Bone marrow (tissue), 2 donors: ENCODE measurements at places on chromosomes 2 and 18.

DNA sequence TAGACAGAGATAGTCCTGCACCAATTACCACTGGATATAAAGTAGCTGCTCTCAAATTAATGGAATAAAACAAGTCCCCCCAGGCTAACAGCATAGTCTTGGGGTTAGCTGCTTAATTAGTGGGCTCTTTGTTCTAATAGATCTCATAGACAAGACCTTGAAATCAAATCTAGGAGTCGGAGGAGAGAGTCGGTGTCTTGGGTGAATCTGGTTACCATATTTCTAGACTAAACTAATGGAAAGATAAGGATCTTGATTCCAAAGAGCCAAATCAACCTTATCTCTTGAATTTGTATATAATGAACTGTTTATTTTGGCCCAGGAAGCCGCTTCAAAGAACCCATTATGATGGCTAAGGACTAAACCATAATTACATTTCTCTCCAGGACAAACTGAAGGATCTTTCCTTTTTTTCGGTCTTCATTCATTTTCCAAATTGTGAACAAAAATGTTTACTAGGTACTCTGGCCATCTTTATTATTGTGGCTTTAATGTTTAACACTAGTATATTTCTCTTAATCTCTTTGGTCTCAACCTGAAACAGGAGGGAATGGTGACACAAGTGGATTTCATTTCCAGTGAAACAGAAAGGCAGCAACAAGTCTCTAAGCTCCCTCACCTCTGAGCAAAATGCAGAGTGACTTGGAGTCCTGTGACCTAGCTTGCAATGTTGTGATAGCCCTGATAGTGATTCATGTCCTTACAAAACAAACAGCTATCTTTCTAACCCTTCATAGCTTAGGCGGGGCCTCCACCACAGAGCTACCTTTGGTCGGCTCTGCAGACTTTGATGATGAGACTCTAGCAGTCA is 137.9 kb upstream of the PARD3B start:
- DNase-seq: no peak

- DNase-seq: no peak
Observed at GRCh38 chr2:63189026-63189425, 138.4 kb downstream of the OTX1 start.

DNA sequence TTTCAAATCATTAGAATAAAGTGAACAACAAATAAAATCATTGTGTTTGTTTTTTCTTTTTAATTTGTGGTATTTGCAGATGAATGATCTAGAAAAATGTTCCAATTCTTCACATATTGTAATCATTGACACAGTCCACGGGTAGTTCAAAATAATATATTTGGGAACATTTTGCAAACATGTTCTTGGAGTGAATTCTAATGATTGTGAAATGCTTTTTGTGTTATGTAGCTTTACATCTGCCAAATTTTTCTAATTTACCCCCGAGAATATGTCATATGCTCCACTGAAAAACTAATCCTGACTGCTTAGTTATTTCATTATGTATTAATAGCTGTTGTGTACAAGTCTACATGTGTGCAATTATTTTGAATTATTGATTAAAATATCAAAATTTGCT is 1468.4 kb upstream of the NXPH2 start:
- no peak for DNase-seq

- no peak for DNase-seq
Observed at GRCh38 chr18:32333781-32334180, 136.9 kb downstream of the GAREM1 start.

DNA sequence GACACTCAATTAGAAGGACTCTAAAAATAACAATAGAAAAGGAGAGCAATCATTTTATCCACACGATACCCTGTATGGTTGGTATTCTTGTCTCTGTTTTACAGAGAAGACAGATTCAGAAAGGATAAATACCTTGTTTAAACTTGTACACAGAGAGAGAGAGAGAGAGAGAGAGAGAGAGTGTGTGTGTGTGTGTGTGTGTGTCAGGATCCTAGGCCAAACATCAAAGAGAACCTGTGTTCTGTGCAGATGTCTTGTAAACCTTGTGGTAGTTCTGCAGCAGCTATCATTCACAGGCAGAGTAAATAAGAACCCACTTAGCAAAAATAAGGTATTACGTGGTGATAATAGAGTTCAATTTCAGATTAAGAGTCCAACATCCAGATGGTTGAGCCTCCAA is 4.3 kb upstream of the CRIM1 start:
- DNase-seq: no peak

DNA sequence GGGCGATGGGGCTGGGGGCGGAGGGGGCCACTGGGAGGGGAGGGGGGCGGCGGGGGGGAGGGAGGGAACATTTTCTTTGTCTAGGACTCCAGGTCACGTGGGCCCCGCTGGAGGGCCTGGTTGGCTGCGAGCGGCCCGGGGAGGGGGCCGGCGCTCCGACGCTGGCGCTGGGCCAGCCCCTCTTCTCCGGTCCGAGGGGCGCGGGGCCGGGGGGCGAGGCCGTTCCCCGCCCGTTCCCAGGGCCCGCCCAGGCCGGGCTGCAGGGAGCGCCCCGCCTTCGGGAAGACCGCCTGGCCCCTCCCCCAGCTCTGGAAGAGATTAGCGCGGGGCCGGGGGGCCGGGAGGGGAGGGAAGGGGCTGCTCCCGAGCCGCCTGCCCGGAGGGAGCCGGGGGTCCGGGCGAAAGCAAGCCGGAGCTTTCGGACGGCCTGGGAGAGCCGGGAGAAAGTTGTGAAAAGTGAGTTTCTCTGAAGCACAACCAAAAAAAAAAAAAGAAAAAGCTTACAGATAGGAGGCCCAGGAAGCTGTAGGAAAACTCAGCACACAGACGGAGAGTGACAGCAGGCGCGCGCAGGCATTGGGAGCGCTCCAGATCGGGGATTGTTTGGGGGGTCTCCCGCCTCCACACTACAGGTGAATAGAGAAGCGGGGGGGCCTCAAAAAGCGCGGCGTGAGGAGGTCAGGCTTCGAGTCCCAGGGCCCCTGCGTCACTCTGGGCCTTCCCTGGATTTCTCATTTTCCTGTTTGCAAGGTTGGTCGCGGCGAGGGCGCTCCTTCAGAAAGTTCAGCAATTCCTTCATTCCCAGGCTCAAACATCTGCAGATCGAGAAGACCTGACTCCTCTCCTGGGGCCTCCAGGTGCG is 84.1 kb upstream of the POMC start:
- DNase-seq: no peak

DNA sequence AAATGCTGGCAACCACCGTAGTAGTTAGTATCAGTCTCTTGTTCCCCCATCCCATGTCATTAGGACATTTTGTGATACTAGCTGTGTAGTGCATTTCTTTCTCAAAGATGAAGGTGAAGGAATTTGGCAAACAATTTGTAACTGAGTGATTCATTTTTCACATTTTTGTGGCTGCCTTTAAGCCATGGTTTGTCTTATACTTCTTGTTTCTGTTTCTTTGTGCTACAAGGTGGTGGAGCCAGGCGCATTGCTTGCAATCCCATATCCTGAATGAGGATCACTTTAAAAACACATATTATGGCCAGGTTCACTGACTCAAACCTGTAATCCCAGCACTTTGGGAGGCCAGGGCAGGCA is 40.6 kb downstream of the GPD2 start:
- DNase-seq: no peak

DNA sequence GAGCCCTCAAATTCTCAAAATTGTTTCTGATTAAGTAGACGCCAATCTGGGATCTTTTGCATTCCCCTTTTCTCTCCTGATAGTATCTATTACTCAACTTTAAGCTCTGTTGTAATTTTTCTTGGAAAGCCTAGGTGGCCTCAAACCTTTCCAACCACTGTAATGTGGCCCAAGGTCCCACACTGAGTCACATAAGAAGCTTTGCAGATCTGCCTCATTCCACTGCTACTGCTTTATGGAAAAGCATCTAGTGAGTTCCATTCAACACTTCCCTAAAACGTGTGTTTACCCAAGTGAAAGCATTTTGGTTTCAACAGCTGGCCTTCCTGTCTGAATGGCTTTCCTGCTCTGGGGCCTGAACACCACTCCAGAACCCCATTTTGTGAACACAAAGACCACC is 493.6 kb upstream of the SPHKAP start:
- no peak for DNase-seq

- DNase-seq: no peak
Observed at GRCh38 chr18:24180048-24180447, 41.2 kb downstream of the CABYR start.

DNA sequence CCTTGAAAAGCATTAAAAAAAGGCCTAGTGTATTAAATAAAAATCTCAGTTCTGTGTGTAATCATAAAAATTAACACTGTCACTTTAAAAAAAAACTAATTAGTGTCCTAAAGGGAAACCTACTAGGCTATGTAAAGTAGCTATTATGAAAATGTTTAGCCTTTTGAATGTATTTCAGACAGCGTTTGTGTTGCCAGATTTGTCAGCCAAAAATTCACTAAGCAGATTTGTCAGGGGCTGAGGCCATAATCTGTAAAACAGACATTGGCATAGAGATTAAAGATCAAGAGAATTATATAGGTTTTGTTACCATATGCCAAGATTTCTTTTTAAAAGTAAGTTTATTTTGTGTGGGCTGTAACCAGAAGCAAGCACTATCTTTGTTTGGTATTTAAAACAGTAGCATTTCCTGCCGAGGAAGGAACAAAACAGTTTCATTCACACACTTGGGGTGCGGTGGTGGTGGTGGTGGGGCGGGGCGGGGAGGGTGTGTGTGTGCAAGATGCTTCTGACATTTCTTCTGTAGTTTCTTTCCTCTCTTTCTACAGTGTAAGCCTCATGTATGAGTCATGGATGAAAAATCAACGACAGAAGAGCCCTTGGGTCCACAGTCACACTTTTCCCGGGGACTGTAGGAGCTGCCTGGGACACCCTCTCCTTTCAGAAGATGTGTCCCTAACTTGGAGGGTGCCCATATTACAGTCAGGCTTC is 328.5 kb upstream of the FANCL start:
- no peak for DNase-seq

GRCh38 chr2:152343426-152343825 is 8.5 kb downstream of the FMNL2 start:
- DNase-seq: no peak

GRCh38 chr2:134109725-134110124 is 144.1 kb upstream of the MGAT5 start:
- DNase-seq: no peak

DNA sequence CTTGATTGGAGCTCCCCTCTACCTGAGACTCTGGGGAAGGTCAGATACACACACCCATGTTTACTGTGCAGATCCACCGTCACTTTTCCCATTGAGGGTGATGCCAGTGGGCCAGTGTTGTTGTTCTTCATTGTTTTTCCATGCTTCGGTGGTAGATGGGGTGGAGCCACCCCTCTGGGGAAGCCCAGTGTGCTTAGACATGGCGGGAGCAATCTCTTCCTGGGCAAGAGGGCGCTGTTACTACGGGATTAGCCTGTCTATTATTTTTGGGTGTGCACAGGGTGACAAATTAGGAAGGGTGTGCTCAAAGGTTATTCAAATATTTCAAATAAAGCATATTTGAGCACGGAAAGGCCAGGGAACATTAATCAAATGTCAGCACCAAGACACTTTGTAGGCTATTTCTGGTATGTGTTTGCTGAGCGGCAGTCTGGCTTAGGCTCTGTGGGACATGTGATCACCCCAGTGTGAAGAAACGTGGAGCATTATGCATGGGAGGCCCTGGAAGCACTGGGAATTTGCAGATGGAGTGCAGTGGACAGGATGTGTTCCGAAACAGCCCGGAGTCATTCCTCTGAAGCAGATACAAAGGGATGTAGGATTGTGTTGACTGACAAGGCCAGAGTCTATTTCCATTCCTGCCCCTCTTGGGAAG is 34.8 kb upstream of the SMIM21 start:
- no peak for DNase-seq

DNA sequence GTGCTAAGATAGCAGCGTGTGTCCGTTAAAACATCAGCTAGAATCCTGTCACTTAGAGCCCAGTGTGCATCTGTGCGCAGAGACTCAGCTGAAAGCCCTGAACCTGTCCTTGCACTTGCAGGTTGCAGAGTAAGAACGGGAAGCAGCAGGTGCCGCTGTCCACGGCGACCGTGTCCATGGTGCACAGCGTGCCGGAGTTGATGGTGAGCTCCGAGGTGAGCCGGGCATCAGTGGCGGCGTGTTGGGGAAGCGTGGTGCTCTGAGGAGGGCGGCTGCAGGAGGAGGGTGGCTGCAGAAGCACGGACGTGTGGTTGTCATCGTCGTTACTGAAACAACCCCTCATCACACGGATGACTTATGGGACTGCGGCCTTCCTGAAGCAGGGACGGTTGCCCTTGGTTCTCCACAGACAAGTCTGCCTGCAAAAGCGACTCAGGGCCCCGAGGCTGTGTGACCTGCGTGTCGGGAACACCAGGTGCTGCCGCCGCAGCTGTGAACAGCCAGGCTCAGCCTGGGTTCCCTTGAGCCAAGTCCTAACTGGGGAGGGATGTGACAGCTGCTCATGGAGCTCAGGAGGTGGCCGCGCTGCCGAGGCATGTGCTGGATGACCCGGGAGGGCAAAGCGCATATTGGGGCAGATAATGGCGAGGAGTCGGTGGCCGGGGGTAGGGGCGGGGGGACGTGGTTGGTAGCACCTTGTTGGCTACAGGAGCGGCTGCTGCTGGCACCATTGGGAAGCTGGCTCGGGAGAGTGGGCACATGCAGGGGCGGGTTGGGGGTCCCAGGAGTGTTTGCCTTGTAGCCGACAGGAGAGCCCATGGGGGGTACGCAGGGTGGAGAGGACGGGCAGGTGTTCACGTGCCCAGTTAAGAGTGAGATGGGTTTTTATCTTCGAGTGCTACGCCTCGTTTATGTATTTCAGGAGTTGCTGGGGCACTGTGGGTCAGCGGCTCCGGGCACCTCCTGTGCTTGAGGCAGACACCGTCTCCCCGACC is 16.6 kb downstream of the CTDP1 start:
- no peak for DNase-seq

GRCh38 chr2:188449561-188449960 is 157.9 kb downstream of the GULP1 start:
- DNase-seq: no peak

DNA sequence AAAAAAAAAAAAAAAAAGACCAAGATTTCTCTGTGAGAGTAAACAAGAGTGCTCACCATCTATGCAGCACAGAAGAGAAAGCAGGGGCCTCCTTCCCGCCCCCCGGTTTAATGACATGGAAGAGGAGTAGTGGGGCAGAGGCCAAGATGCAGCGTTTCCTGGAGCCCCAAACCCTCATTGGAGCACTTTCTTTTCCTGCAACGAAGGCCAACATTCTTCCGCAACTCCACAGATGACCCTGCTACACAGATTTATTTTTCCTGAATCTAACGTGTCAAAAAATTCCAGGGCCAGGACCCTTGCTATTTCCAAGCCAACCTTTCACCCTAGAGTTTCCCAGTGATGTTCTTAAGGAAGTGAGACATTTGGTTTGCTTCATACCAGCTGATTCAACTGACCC is 189.6 kb downstream of the MIB1 start:
- DNase-seq: no peak
